ENCODE measurements at places on chromosomes 3 and 15.

DNA sequence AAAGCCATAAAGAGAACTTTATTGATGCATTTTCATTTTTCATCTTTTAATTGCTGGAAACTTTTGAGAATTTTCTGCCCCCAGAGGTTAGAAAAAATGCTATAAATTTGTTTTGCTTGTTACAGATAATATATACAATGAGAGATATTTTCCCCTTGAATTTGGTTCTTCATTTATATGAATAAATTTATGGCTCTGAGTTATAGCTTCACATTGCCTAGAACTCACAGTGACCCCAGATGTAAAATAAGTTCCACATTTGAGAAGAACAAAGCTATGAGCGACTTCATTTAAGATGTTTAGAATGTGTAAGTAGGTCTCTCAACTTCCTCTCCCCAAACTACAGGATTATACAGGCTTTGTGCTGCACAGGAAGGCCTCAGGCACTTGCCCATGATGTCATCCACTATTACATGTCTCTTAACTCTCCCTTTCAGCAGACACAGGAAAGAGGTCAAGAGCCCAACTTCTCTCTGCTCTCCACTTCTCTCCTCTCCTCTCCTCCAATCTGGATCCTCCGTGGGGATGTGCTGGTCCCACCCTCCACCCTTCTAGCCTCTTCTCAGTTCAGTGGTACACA, 92.8 kb downstream of the DUT start:
- no peak for DNase-seq

GRCh38 chr15:50134524-50135024, 15.5 kb upstream of the ATP8B4 start:
- DNase-seq: no peak

GRCh38 chr3:132669256-132669777, 9.2 kb downstream of the UBA5 start:
- no peak for DNase-seq

DNA sequence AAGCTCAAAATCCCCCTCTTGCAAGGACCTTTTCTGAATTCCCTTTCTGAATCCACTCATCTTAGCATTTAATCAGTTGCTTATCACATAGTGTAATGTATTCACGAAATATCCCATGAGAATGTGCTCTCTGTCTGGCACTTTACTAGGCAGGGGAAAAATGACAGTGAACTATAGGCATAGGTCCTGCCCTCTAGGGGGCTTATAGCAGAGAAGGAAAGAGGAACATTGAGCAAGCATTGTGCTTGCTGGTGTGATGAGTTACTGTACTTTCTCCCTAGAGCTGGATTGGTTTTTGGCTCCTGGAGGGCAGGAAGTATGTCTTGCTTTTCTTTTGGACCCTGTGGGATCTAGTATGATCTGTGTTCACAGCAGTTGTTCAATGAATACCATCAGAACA, 26.5 kb downstream of the DUOX2 start:
- DNase-seq: no peak

DNA sequence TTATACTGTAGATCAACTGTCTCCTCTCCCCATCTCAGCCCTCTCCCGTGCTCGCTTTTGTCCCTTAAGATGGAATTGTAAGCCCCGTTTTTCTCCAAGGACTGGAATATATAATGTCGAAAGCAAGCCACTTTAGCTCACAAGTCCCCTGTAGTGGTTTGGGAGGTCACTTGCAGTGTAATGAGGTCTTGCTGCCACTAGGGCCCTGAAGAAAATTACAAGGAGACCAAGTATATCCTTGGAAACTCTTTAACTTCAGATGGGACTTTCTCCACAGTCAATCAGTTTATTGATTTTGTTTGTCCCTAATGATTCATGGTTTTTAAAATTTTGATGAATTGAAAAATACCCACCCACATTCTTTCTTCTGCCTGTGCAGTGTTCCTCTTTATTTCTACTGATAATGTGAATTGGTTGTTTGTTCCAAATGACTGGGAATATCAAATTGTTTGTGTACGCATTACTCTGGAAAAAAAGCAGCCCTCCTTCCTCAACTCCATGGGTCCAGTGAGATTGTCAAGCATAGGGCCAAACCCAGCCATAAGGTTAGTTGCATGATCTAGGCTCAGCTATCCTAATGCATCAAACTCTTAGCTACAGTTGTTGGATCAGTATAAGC, 294.8 kb downstream of the MCTP2 start:
- DNase-seq: no peak

DNA sequence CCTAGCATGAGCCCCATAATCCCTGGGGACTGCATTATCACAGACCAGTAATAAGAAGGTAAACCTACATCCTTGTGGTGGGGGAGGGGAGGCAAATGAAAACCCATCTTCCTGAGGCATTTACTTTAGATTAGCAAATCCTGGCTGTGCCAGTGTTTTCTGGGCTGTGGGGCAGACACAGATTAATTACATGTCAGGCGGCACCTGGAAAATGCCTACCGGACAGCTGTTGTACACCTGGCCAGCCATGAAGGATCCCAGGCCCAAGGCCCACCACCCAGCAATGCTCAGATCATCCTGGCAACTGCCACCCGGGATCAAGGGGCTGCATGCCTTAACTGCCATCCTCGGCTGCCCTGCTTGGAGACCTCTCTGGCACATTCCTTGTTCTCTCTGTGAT, 59.1 kb upstream of the RASA2 start:
- no peak for DNase-seq

- no peak for DNase-seq
These were observed 99.0 kb downstream of the NEK11 start for GRCh38 chr3:131125684-131126083.

- DNase-seq: no peak
These were observed 57.4 kb downstream of the CPA3 start for GRCh38 chr3:148922467-148922866.

DNA sequence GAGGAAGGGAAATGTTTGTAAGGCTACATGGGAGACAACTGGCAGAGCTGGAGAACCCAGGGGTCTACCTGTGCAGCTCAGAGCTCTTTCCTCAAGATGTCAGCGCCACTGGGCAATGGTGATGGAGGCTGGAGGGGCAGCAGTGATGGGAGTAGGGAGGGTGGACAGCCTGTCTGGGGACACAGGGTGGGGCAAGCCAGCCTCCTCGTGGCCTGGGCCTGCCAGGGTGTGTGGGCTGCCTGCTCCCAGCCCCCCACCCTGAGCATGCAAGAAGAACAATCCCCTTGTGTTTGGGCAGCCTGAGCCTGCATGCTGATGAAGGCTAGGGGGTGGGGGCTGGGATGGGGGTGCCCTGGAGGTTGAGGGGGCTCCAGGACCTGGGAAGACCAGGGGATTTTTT, 1.2 kb downstream of the PCBP4 start:
- no peak for DNase-seq

DNA sequence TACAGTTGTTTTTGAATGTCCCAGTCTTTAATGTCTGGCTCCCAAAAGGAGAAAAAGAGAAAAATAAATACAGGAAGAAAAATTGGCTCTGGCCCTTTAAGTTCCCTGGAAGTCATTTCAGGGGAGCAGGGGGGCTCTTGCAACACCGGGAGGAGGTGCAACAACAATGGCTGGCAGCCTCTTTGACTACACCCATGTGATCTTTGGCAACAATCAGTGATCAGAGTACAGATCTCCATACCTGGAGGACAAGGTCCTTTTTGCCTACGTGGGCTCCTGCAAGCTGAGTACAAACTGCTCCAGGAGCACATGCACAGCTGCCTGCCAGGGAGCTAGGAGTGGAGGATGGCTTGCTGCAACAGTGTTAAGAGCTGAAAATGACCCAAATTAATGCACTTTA, 63.9 kb downstream of the GLCE start:
- no peak for DNase-seq

DNA sequence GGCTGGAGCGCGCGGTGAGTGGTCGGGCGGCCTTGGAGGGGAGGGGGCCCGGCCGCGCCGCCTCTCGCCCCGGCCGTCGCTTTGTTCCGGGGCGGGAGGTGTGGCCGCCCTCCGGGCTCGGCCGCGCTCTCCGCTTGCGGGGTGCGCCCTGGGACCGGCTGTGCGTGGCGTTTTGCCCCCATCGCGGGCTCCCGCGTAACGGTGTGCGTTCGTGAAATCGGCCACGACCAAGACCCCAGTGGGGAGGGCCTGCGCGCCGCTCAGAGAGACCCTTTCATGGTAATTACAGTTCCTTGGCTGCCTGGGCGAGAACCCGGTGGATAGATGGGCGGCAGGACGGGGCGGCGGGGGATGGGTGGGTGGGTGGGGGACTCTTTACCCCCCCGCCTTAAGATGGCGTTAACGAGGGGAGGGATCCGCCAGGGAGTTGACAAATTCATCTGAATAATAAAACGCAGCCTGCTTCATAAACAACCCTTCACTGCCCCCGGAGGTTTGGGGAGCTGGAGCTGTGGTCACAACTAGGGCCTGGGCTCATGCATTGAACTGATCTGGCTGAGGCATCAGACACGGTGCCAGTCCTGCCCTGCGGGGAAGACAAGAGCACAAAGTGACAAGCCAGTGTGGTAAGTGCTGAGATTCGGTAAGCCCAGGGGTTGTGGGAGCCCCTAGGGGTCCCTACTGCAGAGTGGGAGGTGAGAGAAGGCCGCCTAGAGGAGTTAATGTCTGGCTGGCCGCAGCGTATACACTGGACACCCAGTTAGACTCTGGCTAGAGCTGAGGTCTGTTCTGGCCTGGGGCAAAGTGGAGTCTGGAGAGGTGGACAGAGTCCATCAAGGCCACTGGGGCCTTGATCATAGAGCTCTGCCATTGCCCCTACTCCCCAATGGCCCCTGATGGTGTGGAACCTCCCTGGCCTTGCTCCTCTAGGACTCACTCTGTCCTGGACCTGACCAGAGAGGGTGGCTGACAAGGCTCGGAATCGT, 668 bp downstream of the MRAS start:
- DNase-seq: no peak

DNA sequence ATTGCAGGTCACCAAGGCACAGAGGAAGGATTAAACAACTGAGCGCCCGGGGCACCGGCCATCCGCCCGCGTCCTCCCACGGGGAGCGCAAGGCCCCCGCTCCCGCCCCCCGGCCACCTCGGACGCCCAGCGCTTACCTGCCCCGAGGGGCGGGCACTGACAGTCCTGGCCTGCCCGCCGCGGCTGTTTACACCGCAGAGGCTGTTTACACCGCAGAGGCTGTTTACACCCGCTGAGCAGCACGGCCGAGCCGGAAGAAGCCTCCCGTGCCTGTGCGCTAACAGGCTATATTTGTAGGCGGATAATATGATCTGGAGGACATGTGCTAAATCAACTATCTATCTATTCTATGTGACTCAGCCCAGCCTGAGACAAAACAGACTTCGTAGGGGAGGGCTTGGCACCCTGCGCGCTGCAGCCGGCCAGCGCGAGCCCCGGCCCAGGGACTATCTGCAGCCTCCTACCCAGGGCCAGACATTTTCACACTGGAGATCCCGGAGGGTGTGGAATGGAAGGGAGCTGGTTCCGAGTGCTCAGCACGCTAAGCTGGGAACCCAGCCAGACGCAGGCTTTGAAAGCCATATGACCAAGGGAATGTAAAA, at the start of gene LRRC2:
Gene LRRC2 (minus strand): TSS at position 263 of the 602 bp plus-strand sequence. CDS start 14,711 bp downstream, outside the sequence.
- no peak for DNase-seq

GRCh38 chr3:127763816-127764215, 58.5 kb downstream of the MGLL start:
- DNase-seq: no peak

- DNase-seq: no peak
These were observed 2.2 kb upstream of the PIAS1 start for GRCh38 chr15:68051907-68052306.

DNA sequence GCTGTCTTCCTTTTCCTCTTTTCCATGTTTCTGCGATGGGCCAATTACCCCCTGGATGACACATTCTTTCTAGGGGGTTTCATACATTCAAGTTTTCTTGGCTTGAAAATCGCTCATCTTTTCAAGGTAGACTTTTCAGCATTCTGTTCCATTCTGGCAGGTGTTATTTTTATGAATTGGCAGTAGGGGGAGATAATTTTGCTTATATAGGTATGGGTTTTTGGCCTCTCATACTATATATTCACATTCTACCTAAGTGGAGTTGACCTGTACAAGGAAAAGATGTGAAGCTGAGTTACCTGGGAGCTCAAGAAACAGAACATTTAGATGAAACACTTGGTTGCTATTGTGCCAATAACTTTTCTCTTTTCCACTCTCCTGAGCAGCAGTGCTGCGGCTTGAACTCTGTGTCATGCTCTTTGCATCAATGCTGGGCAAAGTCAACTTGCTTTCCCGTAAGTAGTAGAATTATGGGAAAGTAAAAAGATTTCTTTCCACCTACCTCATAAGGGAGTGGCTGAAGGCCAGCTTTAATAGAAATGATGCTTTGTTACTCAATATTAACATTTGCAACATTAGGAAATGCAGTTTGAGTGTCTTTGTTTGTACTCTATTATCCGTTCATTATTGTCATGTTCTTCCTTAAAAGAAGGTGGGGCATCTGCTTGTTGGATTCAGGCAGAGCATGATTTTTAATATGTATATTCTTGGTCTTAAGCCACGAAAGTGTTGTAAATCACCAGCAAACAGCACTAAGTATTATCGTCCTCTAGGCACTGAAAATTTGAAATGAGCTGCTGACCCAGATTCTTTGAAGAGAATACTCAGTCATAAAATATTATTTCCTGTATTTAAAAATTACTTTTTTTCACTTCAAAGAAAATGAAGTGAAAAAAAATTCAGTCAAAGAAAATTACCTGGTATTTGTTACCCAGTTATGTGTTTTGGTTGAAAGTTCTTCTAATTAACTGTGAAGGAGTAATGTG, 27.7 kb upstream of the MFSD1 start:
- no peak for DNase-seq

DNA sequence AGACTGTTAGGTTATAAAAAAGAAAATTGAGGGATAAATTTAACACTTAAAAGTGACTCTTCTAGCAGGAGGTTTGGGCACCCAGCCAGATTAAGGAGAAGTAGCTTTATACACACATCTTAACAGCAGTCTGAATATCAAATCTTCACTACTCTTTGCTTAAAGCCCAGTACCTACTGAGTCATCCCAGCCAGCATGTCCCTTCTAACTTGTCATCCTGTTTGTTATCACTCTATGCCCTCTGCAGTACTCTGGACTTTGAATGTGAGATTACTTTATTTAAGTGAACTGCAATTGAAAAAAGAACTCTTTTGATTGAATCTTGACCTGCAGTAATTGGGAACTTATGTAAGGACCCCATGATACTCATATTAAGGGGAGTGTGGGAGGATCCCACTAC, 77.6 kb downstream of the FHIT start:
- DNase-seq: no peak

- DNase-seq: no peak
These were observed 161.0 kb upstream of the CTDSPL start for GRCh38 chr3:37700466-37701248.

DNA sequence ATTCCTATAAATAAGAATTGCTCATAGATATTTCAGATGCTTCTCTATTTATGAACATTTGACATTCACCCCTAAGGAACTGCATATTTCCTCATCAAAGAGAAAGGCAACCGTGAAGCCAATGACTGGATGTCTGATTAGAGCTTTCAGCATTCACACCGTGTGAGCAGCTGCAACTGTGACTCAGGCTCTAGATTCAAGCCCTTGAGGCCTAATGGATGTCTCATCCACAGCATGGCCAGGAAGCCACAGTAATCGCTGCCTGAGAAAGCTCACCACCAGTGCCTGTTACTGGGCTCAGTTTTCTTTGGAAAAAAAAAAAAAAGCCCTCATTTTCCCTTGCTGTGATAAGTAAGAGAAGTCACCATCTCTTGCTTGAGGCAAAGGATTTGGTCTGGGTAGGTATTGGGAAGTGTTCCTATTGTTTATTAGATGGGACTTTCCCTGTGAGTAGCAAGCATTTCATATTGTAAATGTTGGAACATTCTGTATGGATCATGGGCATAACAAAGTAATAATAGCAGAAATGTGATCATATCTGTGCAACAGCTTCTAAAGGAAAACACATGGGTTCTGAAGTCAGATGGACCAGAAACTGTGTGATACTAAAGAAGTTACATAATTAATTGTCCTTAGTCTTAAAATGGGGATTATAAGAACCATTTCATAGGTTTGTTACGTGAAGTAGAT, 783.7 kb downstream of the AGBL1 start:
- DNase-seq: no peak

GRCh38 chr3:129162729-129163579, 2.1 kb upstream of the ISY1 start:
- DNase-seq: no peak
